Activated naive CD4-positive, alpha-beta T cell treated with anti-CD3 and anti-CD28 coated beads for 36 hours (primary cell): ENCODE measurements at places on chromosomes 7 and 10. TPM values are rescaled to one million over a fixed set of nuclear protein-coding genes. Genes with fewer than 3 reads are reported as not detected.

- peak; percentile 57 for DNase-seq
These were observed 14.1 kb upstream of the DDIT4 start for GRCh38 chr10:72259491-72260238.

DNA sequence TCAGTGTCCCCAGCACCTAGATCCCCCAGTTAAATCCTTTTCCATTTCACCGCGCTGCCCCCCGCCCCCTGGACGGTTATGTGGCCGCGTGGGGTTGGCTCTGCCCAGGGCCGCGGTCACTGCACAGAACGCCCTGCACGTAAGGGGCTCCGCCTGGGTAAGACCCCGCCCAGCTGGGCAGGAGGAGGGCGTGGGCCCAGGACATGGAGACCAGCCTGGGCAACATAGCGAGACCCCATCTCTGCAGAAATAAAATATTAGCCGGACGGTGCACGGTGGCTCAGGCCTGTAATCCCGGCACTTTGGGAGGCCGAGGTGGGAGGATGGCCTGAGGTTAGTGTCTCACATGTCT is 650 bp upstream of the ZFAND2A start:
- DNase-seq = no peak

DNA sequence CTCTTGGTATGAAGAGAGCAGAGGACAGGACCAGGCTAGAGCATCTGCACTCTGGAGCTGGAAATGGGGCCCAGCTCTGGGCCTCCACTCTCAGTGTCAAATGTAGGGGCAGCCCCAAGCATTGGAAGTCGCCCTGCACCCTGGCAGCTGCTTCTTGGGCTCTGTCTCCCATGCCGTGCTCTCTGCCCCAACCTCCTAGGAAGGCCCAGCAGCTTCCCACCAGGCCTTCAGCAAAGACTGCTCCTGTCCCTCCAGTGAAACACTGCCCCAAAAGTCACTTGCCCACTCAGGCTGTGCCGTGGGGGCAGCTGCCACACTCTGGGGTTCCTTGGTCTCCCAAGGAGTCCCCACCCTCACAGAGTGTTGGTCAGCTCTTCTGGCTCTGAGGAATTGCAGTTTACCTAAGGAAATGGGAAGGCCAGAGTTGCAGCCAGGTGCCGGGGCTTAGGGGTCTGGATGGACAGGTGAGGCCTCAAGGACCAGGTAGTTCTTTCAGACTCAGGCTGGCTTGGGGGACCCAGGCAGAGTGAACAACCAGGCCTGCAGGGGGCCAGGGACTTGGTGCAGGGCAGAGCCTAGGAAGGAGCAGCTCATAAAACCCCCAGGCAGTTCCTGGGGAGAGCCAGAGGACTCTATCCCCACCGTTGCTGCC is 9.4 kb upstream of the OPN4 start:
- no peak for DNase-seq

OR9A2 gene
- not detected for total RNA-seq

DNA sequence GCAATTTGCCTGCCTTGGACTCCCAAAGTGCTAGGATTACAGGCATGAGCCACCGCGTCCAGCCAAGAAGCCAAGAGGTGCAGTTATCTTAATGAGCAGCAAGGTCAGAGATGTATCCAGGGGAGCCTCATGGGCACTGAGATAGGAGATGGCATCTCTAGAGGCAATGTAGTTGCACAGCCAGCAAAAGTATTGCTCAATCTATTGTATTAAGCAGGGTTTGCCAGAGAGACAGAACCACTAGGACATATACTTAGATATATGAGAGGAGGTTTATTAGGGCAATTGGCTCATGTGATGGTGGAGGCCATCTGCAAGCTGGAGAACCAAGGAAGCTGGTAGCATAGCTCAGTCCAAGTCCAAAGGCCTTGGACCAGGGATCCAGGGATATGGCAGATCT is 16.3 kb upstream of the VPS26A start:
- DNase-seq = no peak

DNA sequence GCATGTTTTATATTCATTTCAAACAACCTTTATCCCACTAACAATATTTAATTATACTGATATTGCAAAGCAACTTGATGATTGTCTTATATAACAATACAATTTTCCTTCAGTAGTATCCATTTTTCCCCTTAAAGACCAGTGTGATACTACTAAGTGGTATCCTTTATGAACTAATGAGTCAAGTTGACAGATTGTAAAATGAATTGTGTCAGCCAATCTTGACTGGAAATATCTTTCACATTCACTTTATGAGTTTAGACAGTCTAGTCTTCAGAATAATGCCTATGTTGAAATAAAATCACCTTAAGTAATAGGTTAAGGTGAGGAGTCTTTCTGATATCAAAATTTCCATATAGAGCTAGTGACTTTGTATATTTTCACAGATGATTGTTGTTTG is 950.0 kb upstream of the CELF2 start:
- no peak for DNase-seq

TEX47 gene
- total RNA-seq = not detected

CALCR gene
- total RNA-seq = not detected

- no peak for DNase-seq
These were observed 8.8 kb upstream of the OR2A2 start for GRCh38 chr7:144100607-144101006.

HYAL4 gene
- not detected for total RNA-seq

GRCh38 chr7:6278749-6279310 is 6.4 kb upstream of the CYTH3 start:
- no peak for DNase-seq

GSDME gene
- 6.8 TPM for total RNA-seq

PEX1 gene
- 13.2 TPM for total RNA-seq

DNA sequence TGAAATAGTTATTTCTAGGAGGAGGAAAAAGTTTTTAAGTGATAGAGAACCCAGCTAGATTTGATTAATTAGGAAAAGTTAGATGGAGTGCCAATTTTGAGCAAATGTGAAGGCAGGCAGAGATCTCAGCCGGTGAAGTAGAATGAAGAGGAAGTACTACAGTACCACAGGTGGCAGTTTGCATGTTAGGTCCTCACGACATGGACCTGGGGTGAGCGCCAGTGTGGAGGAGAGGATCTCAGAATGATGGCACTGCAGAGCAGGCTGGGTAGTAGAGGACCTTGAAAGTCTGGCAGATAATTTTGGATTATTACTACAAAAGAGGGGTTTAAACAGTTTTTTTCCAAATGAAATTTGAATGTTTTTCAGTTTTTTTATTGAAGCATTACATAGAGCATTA is 81.1 kb downstream of the GNAI1 start:
- DNase-seq = no peak

SLC39A12 gene
- total RNA-seq = not detected
